Activated CD4-positive, alpha-beta T cell treated with anti-CD3 and anti-CD28 coated beads, Interleukin-2, amount 10 ng/mL, durations not matched to agents 24 days and 14 days (primary cell): ENCODE measurements at places on chromosomes 7 and 10. TPM values are rescaled to one million over a fixed set of nuclear protein-coding genes. Genes with fewer than 3 reads are reported as not detected.

- no peak for DNase-seq
Measured at GRCh38 chr7:25313526-25313925, 85.2 kb upstream of the NPVF start.

GRCh38 chr7:101950450-101951119 is 133.2 kb downstream of the CUX1 start:
- no peak for DNase-seq

- DNase-seq = peak; percentile 53
Measured at GRCh38 chr10:46325021-46325420, 38.2 kb downstream of the ANTXRL start.

GRCh38 chr7:99514050-99514449 is 9.6 kb downstream of the ZKSCAN5 start:
- no peak for DNase-seq

- DNase-seq = no peak
Measured at GRCh38 chr7:95925971-95926370, 153.6 kb downstream of the DYNC1I1 start.

- DNase-seq = peak; percentile 93
Measured at GRCh38 chr7:111083413-111083812, 7.5 kb upstream of the LRRN3 start.

DNA sequence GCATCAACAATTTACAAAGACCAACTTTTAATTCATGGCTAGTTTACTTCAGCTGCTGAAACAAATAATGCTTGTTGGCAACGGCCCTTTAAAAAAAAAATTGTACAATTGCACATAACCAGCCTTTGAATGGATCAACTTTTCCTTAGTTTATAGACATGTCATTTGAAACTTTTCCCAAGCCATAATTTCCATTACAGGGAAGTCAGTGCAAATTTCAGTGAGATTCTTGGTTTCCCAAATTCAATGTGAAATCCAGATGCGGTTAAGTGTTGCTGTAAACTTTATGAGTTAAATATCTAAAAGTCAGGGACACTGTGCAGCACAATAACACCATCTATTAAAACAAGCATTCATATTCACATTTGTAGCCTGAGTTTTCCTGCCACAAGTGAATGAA is 182.2 kb downstream of the JAZF1 start:
- DNase-seq = no peak

GRCh38 chr10:63767138-63767801 is 246.1 kb downstream of the REEP3 start:
- no peak for DNase-seq

DNA sequence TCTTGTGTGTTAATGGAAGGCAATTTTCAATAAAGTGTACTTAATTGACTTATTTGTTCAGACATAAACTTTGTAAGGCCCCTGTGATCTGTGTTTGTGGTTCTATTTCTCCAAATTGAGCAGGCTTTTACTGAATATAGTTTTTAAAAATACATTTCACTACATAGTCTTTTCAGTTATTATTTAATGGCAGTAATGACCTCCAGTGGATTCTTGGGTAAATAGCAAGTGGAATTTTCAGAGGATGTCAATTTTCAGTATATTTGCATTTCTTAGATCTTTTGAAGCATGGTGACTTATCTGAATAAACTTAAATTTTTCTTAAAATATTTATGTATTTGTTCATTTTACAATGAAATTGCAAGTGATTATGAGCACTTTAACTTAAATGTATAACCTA is 203.1 kb upstream of the PCLO start:
- DNase-seq = no peak

- DNase-seq = no peak
Measured at GRCh38 chr7:26593393-26593792, 271.0 kb downstream of the SKAP2 start.

GRCh38 chr10:75432176-75432575 is 752 bp downstream of the LRMDA start:
- DNase-seq = no peak

GRCh38 chr7:93860261-93860660 is 30.3 kb downstream of the TFPI2 start:
- no peak for DNase-seq

DNA sequence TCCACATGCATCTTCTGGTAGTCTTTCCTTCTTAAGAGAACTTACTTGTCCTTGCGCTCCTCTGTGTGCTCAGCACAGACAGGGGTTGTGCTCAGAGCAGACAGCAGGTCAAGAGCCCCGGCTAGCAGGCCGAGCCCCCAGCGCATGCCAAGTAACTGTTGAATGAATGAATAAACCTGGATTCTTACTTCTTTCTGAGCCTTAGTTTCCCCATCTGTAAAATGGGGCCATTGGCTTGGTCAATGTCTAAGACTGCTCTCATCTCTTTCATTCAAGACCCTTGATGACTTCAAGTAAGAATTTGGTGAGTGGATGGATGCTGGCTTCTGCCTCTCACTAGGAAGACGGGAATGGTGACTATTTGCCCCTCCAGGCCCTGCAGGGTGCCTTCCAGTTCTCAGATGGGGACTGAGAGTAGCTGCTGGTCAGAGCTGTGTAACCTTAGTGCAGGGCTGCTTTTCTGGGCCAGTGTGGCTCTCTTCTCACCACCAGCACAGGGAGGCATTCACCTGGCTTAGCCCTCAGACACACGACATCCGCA is 78.1 kb downstream of the CDH23 start:
- no peak for DNase-seq

GRCh38 chr10:128614802-128615553 is 488.8 kb upstream of the MKI67 start:
- DNase-seq = peak; percentile 14

- DNase-seq = no peak
Measured at GRCh38 chr7:92782236-92782635, 54.1 kb downstream of the CDK6 start.

GRCh38 chr7:33072471-33072870 is 9.9 kb upstream of the NT5C3A start:
- no peak for DNase-seq

DNA sequence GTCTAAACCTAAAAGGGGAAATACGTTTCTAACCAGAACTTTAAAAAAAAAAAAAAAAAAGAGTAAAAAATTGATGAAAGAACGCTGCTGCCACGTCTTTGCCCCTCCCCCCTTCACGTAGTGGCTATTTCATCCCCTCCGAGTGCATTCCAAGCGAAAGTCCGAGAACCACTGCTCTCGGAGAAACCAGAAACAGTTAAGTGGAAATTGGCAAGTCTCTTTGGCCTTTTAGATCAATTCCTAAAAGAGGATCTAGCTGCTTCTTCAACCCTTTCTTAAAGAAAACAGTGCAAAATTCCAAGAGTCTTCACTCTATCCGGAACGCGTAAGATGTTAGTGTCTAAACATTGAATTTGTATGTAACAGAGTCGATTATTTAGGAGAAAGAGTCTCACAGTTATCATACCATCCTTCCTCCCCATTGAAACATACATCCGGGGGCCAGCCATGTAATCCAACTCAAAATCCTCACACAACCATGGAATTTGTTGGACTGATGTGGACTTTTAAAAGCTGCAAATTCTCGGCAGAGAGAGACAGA is 1.1 kb downstream of the P4HA1 start:
- peak; percentile 83 for DNase-seq

- no peak for DNase-seq
Measured at GRCh38 chr7:120979765-120980499, 8.6 kb upstream of the CPED1 start.

DNA sequence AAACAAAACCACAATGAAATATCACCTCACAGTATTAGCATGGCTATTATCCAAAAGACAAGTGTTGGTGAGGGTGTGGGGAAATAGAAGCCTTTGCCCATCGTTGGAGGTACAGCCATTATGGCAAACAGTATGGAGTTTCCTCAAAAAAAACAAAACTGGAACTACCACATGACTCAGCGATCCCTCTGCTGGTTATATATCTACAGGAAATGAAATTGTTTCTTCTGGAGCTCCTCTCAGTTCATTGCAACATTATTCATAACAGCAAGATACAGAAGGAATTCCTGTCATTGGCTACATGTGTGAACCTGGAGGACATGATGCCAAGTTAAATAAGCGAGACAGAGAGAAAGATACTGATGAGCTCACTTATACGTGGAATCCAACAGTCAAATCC is 2.4 kb upstream of the UBE3C start:
- DNase-seq = no peak

DNA sequence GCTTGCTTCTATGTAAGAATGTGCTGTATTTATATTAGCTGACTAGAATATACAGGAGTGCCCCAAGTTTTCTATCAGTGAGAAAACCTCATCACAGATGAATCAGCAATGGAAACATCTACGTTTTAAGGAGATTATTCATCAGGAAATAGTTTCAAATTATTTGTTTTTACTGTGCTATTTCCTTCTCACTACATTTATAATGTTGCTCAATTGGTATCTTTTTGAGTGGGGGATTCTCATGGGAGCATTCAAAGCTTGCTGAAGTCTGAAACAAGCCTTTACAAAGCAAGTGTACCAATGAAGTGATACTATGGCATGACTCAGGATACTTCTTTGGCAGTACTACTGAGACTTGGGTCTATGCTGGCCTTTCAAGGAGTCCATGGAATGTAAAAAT is 191.1 kb upstream of the SLC26A5 start:
- no peak for DNase-seq

- no peak for DNase-seq
Measured at GRCh38 chr7:81693080-81693479, 76.8 kb downstream of the HGF start.

GRCh38 chr7:31082447-31082846 is 30.3 kb downstream of the ADCYAP1R1 start:
- DNase-seq = no peak

GRCh38 chr10:86708783-86709380 is 40.6 kb downstream of the LDB3 start:
- DNase-seq = no peak

GRCh38 chr10:120483006-120483405 is 26.0 kb downstream of the PLPP4 start:
- no peak for DNase-seq

DNA sequence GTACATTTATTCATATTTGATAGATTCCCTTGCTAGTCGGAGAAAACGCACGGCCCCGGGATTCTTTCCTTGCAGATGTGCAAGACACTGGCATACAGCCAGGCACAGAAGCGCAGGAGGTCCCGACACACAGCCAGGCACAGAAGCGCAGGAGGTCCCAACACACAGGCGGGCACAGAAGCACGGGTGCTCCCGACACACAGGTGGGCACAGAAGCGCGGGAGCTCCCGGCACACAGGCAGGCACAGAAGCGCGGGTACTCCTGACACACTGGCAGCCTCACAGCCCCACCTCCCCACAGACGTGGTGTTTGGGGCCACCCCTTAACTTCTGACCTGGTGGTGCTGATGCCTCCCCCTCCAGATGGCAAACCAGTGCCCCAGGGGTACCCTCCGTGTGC is 237.3 kb downstream of the ZMYND11 start:
- no peak for DNase-seq

The TBC1D12 gene
- total RNA-seq = 0.54 and 0.71 TPM in 2 replicates

The GJD4 gene
- total RNA-seq = not detected in 2 replicates

The LBX1 gene
- total RNA-seq = not detected in 2 replicates

The NPSR1 gene
- total RNA-seq = not detected in 2 replicates

The OR9A2 gene
- not detected in 2 replicates for total RNA-seq

The CFAP70 gene
- total RNA-seq = 0.17 and 0.33 TPM in 2 replicates

The FBH1 gene
- total RNA-seq = 58.4 and 62.9 TPM in 2 replicates

The GDI2 gene
- 305 and 307 TPM in 2 replicates for total RNA-seq

The NPTX2 gene
- total RNA-seq = not detected in 2 replicates
